ENCODE measurements at places on chromosomes 1 and 21. TPM values are rescaled to one million over a fixed set of nuclear protein-coding genes. Genes with fewer than 3 reads are reported as not detected.

The GSTM1 gene
- total RNA-seq = not detected

The USP21 gene
- 5.6 TPM for total RNA-seq

The HIVEP3 gene
- 1.4 TPM for total RNA-seq

The HHAT gene
- 1.0 TPM for total RNA-seq

The PLPPR4 gene
- total RNA-seq = under 0.01 TPM

The CYP4Z1 gene
- total RNA-seq = under 0.01 TPM

DNA sequence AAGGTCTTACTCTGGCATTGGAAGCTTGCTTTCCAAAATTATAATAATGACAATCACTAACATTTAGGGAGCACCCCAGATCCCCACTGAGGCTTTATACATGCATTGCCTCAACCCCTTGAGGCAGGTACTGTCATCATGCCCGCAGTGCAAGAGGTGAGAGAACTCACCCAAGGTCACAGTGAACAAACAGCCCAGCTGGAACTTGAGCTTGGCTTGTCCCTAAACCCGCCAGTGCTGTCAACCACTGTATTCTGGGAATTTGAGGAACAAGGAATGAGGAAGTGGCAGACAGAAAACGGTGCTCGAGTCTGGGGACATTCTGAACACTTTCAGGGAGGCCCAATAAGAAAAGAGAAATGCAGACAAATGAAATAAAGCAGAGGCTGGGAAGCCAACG lies 34.6 kb upstream of the TLR5 start:
- no peak for DNase-seq

- DNase-seq = no peak
These were observed 12.8 kb upstream of the MRPL9 start for GRCh38 chr1:151775894-151776664.

DNA sequence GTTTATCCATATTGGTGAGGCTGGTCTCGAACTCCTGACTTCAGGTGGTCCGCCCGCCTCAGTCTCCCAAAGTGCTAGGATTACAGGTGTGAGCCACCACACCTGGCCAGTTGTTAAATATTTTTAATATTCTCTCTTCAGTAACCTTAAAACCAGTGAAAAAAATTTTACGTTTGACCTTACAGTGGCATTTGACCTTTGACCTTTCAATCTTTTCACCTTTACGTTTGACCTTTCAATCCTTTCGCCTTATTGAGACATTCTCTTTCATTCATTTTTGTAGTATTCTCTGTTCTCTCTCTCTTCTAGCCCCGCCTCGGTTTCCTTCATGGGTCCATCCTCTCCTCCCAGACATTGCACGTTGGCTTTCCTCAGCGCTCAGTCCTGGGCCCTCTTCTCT lies 277.9 kb downstream of the DNM3 start:
- no peak for DNase-seq

DNA sequence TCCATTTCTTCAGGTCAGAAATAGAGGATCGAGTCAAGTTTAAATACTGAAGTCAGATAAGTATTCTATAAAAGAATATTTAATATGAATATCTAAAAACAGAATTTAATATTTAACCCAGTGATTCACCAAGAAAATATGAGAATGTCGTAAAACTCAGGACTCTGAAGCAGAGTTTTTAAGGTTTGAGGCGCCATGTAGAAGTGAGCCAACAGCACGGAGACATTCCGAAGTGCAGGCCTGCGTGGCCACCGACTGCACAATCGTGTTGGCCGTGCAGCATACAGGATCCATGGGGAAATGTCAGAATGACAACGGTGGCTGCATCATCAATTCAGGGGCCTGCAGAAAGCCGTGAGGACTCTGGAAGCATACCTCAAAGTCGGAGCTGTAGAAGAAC lies 23.4 kb downstream of the MRAP start:
- no peak for DNase-seq

- no peak for DNase-seq
These were observed 324.5 kb downstream of the NPHP4 start for GRCh38 chr1:5667513-5668325.

DNA sequence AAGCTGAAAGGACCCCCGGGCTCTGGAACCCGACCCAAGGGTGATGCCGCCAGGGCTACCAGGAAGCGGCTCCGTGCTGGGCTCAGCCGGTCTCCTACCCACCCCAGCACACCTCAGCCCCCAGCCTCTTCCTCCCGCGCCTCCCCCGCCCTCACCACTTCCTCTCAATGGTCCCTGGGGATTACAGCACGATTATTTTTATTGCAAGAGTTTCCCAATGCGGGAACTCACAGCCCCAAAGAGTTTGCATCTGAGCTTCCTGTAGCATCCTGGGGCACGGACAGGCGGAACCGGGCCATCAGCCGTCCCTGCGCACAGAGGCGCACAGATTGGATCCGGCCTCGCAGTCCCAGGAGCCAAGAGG lies 8.7 kb upstream of the SLX9 start:
- DNase-seq = no peak

DNA sequence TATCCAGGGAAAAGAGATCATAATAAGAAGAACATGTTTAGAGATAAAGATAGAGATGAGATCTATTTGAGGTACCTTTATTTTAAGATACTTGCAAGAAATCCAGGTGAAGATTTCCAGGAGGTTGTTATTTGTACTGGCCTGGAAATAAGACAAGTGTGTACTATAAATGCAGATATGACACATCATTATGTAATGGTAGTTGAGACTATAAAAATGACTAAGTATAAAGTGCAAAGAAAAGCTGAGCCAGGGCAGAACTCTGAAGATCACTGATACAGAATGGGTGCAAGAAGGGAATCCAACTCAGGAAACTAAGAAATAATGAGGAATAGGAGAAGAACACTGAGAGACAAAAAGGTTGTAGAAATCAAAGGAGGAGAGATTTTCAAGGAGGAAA lies 378.2 kb upstream of the PBX1 start:
- DNase-seq = no peak

GRCh38 chr1:169679692-169680091 lies 31.7 kb downstream of the SELL start:
- DNase-seq = no peak

DNA sequence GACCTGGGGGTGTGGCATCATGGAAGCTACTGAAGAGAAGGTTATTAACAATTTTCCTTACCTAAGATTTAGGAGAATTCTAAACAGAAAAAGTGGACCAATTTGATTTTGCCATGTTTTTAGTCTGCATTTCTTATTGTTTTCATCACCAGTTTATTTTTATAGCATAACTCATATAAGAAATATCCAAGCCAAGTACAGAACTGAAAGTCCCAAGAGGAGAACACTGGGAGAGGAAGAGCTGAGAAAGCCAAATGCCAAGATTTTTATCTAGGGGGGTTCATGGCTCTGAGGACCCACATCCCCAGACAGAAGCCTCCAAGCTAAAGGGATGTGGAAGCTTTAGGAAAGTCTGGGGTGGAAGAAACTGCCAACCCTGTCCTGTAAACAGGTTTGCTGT lies 109.4 kb upstream of the DUSP10 start:
- no peak for DNase-seq

DNA sequence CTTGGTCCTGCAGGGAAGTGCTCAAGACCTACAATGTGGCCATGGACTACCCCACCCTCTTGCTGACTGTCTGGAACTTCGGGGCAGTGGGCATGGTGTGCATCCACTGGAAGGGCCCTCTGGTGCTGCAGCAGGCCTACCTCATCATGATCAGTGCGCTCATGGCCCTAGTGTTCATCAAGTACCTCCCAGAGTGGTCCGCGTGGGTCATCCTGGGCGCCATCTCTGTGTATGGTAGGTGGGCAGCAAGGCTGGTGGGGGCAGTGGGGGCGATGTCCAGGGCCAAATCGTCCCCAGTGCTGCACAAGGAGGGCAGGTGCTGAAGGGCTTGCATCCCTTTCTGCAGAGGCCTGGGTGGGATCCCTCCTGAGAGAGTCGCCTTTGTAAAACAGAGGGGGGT lies 18.4 kb downstream of the PSEN2 start:
- DNase-seq = no peak

- no peak for DNase-seq
These were observed 38.5 kb downstream of the CRB1 start for GRCh38 chr1:197306381-197307062.

GRCh38 chr21:28133116-28133515 lies 859.6 kb downstream of the LTN1 start:
- DNase-seq = no peak

DNA sequence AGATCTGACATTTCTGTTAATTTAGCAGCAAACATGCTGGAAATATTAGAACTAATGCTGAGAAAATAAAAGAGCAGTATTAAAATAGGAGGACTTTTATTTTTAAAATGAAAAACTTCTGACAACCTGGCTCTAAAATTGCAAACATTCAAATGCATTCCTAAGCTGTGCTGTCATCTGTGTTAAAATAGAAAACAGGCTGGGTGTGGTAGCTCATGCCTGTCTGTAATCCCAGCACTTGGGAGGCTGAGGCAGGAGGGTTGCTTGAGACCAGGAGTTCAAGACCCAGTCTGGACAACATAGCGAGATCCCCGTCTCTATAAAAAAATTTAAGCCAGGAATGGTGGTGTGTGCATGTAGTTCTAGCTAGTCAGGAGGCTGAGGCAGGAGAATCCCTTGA lies 44.6 kb downstream of the MIGA1 start:
- DNase-seq = peak; percentile 17

DNA sequence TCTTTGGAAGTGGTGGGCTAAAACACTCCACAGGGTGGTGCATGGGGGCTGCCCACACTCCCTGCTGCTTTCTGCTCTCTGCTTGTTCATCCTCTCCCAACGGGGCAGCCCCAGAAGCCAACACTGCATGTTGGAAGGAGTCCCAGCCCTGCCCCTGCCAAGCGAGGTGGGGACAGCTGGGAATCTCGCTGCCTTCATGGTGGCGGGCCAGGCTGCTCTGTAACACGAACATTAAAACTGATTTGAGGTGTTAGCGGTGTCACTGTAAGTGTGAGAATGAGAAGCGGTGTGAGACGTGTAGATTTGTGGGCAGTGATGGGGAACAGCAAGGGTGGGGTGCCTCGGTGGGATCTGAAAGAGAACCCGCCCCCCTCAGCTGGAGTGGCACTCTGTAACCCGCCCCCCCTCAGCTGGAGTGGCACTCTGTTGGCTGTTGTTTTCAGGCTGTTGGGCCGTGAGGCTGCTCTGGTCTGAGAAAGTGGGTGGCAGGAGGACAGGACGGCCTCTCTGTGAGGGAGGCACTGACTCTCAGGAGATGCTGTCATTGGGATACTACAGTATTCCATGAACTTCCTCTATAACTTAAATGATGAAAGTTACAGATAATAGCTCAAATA lies 80.9 kb downstream of the PCBP3 start:
- DNase-seq = no peak

DNA sequence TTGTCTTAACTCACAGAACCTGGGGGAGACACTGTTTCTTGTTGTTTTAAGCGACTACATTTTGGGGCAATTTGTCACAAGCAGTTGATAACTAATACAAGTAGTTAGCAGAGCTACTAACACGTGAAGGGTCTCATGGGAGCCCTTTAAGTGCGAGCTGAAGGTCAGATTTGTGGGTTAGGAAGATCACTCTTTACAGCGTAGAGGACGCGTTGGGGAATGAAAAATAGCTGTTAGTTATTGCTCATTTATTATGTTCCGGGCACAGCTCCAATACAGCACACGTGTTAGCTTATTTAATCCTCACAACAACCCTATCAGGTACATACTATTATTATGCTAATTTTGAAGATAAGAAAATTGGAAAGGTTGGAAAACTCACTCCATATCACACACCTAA lies 95.9 kb downstream of the ACTL8 start:
- no peak for DNase-seq

DNA sequence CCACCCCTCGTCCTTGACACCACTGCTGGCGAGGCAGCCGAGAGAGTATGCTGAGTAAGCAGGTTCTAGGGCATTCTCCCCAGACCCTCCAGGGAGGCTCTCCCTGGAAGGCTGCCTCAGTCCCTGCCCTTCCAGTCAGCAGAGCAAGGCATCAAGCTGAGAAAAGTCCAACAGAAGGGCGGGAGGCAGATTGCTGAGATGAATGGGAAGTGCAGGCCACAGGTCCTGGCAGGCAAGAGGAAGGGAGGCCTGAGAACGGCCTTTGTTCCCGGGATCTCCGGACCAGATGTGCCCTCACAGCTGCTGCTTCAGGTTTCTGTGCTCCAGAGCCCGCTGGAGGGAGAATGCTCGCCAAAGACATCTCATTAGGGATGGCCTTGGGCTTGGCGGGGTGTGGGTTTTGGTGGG lies 270.0 kb upstream of the VAMP3 start:
- DNase-seq = no peak

DNA sequence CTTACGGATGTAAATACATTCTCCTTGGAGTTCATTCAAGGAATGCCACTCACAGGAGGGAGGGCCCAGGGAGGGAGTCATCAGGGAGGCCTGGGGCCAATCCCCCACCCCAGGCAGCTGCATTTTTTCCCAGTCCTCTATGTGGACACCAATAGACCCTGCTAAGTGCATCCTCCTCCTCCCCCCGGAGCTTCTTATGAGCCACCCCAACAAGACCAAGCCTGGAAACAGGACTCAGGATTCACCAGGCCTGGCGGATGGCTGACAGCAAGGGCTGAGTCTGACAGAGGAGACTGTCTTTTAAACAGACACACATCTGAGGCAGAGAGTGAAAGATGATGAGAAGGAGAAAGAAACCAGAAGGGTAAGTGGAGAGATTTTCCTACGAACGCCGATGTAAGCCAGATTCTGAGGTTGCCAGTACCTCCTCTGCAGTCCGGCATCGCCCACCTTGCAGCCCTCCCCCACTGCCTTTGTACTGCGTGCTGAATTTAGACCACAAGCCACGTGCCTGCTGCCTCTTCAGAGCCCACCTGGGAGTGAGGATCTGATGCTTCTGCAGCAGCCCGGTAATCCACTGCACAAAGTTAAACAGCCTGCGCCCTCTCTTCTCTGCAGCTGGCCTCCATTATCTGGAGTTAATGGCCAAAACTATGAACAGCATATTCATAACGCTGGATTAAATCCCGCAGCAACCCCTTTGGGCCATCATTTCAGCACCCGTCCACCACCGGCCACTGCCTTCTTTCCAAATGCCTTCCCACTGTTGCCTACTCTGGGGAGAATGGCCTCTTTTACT lies 17.6 kb upstream of the SFPQ start:
- DNase-seq = no peak

DNA sequence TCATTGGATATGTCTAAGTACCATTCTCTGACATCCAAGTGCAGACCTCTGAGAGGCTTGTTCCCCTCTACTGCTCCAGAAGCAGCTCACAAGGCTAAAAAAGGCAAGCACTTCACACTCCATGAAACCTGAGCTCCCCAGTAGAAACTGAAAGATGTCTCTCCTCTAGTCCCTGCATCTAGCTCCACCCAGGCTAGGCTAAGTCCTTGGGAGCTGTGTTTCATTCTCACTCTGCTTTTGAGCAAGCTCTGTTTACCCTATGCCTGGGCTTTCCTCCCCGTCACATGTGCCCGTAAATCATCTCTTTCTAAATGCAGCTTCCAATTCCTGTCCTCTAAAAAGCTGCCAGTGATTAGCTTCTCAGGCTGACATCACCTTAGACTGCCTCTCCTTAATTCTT lies 39.0 kb downstream of the LRRC71 start:
- DNase-seq = no peak

All from dermis microvascular lymphatic vessel endothelial cell (primary cell).